Smooth muscle cell of the pulmonary artery (primary cell): ENCODE measurements at places on chromosomes 1 and 21. TPM values are rescaled to one million over a fixed set of nuclear protein-coding genes. Genes with fewer than 3 reads are reported as not detected.

SLC1A7 gene
- 0.52 and 1.1 TPM in 2 replicates for total RNA-seq

AQP10 gene
- total RNA-seq: 0.07 and 0.13 TPM in 2 replicates

KCNK1 gene
- 2.0 and 9.2 TPM in 2 replicates for total RNA-seq

PRR9 gene
- 0.23 TPM in 1 of 2 replicates, not detected in the other for total RNA-seq

ADGRL4 gene
- 34.7 and 58.7 TPM in 2 replicates for total RNA-seq

CFHR4 gene
- total RNA-seq: not detected in 2 replicates

FMO2 gene
- total RNA-seq: 11.8 and 21.1 TPM in 2 replicates

BSND gene
- total RNA-seq: not detected in 2 replicates

LDLRAD2 gene
- 0.13 TPM in 1 of 2 replicates, not detected in the other for total RNA-seq

SIM2 gene
- total RNA-seq: under 0.01 and 0.13 TPM in 2 replicates

USH2A gene
- under 0.01 TPM in 1 of 2 replicates, not detected in the other for total RNA-seq

ETV3L gene
- not detected in 2 replicates for total RNA-seq

RAB13 gene
- 102 and 150 TPM in 2 replicates for total RNA-seq

MCL1 gene
- 208 and 219 TPM in 2 replicates for total RNA-seq
